Nephron progenitor cell (in vitro differentiated cells): ENCODE measurements at places on chromosomes 6 and 20.

DNA sequence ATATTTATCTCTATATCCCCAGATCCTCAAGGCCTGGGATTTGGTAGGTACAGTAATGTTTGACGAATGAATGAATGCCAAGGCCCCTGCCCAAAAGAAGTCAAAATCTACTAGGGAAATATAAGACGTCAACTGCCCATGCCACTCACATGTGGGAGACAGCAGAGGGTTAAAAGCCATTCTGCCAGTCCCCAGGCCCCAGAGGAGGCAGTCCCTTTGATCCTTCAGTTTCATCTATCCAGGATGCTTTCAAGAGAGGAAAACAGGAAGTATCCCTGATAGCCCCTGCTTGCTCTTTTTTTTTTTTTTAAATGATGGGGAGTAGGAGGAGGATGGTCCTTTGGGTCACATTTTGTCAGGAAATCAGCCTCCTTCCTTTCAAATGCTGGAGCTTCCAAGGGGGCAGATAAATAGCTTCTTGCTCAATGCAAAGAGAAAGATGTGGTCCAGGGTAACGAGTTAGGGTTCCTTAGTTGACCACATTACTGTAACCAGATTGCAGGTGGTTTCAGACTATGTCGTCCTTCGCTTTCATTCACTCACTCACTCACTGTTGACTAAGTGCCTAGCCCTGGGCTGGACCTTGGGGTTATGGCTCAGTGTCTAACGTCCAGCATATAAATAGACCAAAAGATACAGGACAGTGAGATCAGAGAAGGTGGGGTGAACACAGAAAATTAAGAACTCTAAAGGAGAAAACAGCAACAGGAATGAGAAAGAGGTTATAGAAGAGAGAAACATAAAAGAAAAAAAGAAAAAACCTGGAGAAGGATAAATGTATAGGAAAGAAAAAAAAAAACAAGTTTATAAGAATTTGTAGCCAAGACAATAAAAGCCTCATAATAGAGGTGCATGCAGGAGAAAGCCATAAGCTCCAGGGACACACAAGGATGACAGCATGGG is 64.6 kb upstream of the PIM1 start:
- no peak for DNase-seq

DNA sequence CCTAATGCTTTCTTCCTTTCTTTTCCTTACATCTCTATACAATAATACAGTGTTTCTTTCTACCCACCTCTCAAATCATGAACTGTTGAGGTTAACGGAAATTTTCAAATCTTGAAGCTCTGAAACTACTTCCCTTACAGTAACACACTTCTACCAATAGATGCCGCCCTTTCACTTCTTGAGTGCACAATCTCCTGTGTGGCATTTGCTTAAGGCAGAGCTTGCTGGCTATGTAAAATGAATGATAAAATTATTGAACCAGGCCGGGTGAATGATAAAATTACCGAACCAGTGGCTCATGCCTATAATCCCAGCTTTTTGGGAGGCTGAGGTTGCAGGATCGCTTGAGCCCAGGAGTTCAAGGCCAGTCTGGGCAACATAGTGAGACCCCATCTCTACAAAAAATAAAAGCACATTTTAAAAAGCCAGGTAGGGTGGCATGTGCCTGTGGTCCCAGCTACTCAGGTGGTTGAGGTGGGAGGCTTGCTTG is 56.8 kb downstream of the KCNS1 start:
- DNase-seq = peak; percentile 18

DNA sequence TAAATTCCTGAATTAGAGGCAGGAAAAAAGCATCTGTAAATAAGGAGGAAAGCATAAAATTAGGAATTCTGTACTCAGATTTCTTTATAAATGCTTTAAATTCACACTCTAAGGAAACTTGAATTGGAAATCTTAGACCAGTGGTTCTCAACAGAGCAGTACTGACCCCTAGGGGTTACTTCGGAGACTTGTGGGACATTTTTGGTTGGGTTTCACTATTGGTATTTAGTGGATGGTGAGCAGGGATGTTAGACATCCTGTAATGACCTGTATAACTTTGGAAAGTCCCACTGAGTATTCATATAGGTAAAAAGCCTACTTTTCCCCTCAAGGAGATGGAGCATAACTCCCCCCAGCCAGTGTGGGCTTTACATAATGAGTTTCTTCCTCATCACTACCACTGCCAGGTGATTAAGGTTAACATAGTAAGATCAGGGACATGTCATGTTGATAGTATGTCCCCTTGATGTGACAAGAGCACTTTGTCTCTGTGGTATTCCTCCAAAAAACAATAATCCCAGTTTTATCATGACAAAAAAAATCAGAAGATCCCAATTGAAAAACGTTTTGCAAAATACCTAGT is 31.0 kb downstream of the GLO1 start:
- peak; percentile 21 for DNase-seq

GRCh38 chr6:159052720-159053119 is 7.9 kb upstream of the TAGAP start:
- no peak for DNase-seq

DNA sequence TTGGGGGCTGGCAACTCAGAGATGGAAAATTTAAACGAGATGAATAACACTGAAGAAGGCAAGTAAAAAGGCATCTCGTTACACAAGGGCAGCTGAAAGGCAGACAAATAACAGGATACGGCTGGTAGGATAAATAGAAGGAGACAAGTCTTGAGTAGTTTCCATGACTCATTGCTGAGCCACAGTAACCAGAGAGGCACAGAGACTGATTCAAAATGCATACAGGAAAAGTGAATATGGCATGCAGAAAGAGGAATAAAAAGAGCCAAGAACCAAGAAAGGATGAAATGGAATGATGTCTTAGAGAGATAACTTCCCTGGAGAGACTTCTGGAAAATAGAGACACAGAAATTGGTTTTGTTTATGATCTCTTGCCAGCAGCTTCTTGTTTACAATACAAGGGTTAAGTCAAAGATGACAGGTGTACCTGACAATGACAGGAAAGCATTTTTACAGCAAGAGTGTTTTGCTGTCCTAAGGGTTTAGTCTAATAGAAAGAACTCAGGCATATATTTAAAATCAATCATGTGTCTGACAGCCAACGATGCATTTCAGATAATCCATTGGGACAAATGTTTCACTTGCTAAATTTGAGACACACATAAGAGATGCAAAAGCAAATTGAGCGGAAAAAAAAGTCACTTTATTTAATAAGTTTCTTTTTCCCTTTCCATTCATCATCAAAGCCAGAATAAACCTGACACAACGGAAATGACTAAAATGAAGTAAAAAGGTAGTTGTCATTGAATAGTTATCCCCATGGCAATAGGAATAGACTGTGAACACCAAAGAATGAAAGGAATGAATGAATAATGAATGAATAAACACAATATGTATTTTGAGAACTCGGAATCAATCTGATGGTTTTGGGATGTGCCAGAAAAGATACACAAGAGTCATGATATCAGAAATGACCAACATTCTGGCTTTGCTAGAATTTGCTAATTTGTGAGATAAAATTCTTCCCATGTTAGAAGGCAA is 68.0 kb upstream of the KCNQ5 start:
- no peak for DNase-seq
